ENCODE measurements at places on chromosomes 5 and 9.

DNA sequence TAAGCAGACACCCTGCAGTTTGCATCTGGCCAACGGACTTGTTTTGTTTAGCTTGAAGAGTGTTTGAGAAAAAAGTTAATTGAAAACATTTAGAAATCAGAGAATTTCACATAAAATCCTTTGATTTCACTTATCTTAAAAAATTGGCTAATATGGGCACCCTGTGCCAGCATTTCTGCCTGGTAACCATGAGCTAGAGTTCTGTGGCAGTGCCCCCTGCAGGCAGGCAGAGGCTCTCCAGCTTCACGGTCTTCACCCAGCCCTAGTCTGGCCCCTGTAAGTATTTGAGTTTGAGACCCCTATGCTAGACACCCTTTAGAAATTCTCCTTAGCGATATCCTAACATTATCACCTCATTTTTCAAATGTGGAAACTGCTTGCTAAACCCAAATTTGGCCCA lies 18.8 kb upstream of the FANCC start:
- no peak for DNase-seq

GRCh38 chr9:74083681-74084433 lies 413.3 kb upstream of the RORB start:
- no peak for DNase-seq

GRCh38 chr9:115262477-115262876 lies 144.5 kb upstream of the TNC start:
- DNase-seq, result no peak

DNA sequence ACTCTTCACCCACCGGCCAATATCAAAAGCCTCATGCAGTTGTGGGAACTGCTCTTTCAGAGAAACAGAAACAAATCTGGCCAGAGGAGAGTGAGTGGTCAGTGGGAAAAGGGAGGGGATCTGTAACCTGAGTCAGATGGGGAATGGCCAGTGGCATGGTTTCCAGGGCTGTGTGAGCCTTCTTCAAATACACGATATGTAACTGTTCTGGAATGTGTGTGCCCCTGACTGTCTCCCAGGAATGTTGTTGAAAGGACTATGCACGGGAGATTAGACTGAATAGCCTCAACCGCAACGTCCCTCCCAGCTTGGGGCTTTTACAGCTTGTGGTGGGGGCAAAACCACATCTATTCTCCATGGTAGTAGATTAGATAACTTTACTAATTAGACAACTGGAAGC lies 60.8 kb downstream of the SH3TC2 start:
- DNase-seq, result no peak

GRCh38 chr9:134547161-134548100 lies 94.2 kb upstream of the COL5A1 start:
- DNase-seq, result no peak
